Renal cortex interstitium (tissue), 15 donors: ENCODE measurements at places on chromosomes 16 and 17.

- no peak for DNase-seq
Measured at GRCh38 chr17:38419508-38419981, 8.7 kb upstream of the ARHGAP23 start.

- no peak for DNase-seq
Measured at GRCh38 chr16:85991425-85991824, 92.5 kb downstream of the IRF8 start.

GRCh38 chr17:81228834-81229665 lies 6.3 kb upstream of the CEP131 start:
- no peak for DNase-seq

- no peak for DNase-seq
Measured at GRCh38 chr17:50558091-50558490, 2.4 kb upstream of the CACNA1G start.

DNA sequence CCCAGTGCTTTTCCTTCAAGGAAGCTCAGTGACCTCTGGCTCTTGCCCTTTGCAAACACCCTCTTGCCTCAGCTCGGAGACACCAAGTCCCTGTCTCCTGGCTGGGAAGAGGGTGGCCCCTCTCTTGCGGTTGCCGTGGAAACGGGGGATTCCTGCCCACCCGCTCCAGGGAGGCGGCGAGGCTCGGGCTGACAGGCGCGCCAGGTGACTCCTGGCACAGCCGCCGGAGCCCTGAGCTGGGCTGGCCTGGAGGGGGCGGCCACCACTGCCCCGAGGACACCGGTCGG lies 71.4 kb downstream of the ABR start:
- DNase-seq = no peak

- DNase-seq = no peak
Measured at GRCh38 chr17:73247726-73248125, 14.0 kb downstream of the CPSF4L start.

- DNase-seq = no peak
Measured at GRCh38 chr17:73743518-73744201, 99.4 kb upstream of the SDK2 start.

- DNase-seq = no peak
Measured at GRCh38 chr16:75011634-75012307, 12.9 kb downstream of the ZNRF1 start.

GRCh38 chr17:64067657-64068056 lies 47.2 kb upstream of the ICAM2 start:
- DNase-seq = no peak

GRCh38 chr16:79776243-79776847 lies 175.8 kb upstream of the MAF start:
- no peak for DNase-seq

GRCh38 chr17:77217123-77217522 lies 76.4 kb downstream of the SEC14L1 start:
- no peak for DNase-seq

GRCh38 chr16:80966617-80967016 lies 40.1 kb downstream of the CMC2 start:
- no peak for DNase-seq

DNA sequence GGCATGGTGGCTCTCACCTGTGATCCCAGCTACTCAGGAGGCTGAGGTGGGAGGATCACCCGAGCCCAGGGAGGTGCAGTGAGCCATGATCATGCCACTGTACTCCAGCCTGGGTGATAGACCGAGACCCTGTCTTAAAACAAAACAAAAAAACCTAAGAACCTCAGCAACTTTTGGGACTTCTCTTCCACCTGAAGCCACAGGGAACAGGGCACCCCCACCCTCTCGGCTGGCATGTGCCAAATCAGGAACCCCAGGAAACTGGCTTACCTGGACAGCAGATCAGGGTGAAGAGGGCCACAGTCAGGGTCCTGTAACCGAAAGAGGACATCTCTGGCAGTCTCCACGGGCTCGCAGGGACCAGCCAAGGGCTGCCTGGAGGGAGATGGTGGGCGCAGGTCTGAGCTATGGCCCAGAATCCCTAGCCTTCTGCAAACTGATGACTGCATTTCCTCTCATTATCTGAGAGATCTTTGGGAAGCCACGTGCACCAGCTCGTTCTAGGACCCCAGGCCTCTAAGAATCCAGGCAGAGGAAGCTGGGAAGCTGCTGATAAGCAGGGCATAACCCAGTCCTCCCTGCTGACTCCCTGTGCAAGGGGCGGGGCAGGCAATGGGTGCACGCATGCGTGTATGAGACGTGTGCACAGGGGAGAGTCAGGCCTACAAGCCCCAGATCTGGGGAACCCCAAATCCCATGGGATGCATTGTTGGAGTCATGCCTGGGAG lies 8.4 kb downstream of the PRR29 start:
- DNase-seq = no peak

- DNase-seq = no peak
Measured at GRCh38 chr16:4988647-4989046, 30.5 kb downstream of the SEC14L5 start.

DNA sequence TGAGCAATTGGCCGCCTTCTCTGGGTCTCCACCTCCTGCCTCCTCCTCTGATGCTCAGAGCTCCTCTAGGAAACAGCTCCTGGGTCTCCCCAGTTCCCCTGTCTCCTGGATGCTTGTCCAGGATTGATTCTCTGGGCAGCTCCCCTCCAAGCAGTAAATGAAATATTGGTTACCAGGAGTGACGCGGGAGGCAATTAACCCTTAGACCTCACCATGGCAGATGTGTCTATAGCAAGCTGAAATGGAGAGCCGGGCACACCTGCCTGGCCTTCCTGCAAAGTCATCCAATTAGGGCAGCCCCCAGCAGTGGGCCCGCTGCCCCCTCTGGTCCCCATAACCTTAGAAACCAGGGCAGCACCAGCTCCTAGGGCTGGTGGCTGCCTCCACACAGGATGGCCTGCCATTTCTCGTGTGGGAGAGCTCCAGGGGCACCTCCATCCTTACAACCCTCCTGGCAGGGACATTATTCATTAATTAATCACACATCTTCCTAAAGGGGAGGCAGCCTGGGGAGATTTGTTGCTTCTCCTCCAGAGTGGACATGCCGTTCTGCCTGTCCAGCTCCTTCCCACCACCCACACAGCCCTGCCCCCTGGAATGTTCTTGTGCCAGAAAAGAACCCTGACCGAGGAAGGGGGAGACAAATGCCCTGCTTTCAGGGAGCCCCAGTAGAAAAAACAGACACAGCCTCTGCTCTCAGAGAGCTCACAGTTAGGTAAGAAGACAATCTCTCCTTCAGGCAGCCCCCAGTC lies 8.3 kb upstream of the KIF18B start:
- no peak for DNase-seq

DNA sequence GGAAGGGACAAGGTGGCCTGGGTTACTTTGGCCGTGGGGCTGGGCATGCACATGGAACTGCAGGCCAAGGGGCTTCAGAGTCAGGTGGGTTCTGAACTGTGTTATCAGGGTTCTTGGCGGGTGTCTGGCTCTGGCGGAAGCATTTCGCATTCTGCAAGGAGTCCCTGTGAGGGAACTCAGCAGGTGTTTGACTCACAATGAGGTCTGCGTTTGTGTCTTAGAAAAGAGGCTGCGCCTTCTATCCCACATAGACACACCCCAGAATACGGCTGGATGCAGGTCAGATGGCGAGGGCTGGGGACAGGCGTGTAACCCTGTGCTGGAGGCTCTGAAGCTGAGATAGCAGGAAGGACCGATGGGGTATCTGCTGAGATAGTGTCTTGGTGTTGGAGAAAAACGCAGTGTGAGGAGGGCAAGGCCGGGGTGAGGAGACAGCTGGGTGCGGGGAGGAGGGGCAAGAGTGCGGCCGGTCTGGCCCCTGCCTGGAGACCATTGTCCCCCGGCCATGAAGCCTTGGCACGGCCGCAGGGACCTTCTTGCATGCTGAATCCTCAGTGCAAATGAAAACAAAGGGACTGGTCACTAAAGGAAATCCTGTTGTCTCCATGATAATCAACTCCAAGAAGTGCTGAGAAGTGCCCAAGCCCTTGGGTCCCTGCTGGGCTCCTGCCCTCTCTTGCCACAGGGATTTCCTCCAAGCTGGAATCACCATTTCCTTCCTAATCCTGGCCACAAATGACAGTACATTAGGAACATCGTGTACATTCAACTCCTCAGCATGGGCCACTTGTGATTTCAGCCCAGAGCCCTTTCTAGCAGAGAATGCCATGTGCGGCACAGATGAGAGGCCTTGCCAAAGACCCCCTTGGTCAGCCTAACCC lies 22.8 kb upstream of the MTSS2 start:
- no peak for DNase-seq
